ENCODE measurements at places on chromosomes 2 and 18. TPM values are rescaled to one million over a fixed set of nuclear protein-coding genes. Genes with fewer than 3 reads are reported as not detected.

DNA sequence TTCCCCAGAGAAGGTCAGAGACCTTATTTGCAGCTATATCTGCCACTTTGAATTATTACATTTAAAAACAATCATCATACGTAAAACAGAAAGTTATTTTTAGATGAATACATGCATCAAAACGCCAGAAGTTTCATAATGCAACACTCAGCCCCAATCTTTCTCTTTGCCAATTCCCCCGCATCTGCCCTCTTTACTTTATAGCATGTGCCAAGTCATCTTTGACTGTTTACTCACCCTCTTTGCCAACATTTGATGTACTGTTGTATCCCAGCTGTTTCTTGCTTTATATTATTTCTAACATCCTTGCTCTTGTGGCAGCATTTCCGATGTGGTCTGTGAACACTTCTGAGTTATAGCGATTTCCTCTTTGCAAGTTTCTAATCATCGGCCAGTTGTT, 86.2 kb downstream of the CRIM1 start:
- no peak for DNase-seq

GRCh38 chr2:229728370-229728769, 14.0 kb upstream of the DNER start:
- DNase-seq, result no peak

- DNase-seq, result no peak
These were observed 266.3 kb upstream of the LYPD1 start for GRCh38 chr2:132936261-132936660.

DNA sequence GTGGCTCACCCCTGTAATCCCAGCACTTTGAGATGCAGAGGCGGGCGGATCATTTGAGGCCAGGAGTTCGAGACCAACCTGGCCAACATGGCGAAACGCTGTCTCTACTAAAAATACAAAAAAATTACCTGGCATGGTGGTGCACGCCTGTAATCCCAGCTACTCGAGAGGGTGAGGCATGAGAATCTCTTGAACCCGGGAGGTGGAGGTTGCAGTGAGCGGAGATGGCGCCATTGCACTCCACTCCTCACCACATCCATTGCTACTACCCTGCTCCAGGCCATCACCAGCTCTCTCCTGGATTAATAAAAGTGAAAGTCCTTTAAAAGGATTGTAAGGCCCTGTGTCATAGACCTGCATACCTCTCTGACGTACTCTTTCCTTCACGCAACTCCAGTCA, 1.2 kb downstream of the RMP24 start:
- DNase-seq, result no peak

- no peak for DNase-seq
These were observed 78.4 kb downstream of the ARHGEF4 start for GRCh38 chr2:130915149-130915548.

Gene GCKR
- total RNA-seq, result not detected

All from left colon (tissue), 2 donors.